ENCODE measurements at places on chromosomes 1 and 21.

- DNase-seq, result no peak
These were observed 6.4 kb downstream of the CRABP2 start for GRCh38 chr1:156698995-156699394.

DNA sequence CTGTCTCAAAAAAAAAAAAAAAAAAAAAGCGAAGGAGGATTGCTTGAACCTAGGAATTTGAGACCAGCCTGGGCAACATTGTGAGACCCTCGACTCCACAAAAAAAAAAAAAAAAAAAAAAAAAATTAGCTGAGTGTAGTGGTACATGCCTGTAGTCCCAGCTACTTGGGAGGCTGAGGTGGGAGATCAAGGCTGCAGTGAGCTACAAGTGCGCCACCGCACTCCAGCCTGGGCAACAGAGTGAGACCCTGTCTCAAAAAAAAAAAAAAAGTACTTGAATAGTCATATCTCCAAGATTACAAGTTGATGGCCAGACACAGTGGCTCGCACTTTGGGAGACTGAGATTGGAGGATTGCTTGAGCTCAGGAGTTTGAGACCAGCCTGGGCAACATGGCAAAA lies 27.4 kb downstream of the ENO1 start:
- DNase-seq, result no peak

- no peak for DNase-seq
These were observed 8.1 kb downstream of the CACNA1S start for GRCh38 chr1:201104141-201104540.

DNA sequence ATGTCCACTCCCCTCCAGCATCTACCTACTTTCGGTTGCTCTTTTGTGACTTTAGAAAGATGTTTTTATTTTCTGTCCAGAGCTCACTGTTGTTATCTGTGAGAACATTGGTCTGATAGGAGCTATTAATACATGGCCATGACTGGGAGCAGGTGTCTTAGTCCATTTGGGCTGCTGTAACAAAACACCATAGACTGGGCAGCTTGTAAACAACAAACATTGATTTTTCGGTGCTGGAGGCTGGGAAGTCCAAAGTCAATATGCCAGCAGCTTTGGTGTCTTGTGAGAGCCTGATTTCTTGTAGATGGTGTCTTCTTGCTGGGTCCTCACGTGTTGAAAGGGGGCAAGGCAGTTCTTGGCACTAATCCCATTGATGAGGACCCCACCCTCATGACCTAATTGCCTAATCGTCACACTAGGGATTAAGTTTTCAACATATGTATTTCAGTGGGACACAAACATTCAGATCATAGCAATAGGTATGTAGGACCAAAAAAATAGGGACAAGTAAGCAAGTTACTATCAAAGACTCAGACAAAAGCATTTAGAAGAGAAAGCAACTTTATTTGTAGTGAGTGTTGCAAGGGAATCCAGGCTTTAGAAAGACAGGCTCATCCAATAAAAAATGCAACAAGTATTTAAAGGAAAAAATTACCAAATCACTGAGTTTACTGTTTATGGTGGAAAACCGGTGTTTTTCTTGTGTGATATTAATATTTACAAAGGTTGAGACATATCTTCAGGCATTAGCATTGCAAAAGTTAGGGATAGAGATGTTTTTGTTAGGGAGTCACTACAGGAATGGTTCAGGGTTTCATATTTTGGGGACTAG lies 55.2 kb upstream of the WDR26 start:
- DNase-seq, result no peak

DNA sequence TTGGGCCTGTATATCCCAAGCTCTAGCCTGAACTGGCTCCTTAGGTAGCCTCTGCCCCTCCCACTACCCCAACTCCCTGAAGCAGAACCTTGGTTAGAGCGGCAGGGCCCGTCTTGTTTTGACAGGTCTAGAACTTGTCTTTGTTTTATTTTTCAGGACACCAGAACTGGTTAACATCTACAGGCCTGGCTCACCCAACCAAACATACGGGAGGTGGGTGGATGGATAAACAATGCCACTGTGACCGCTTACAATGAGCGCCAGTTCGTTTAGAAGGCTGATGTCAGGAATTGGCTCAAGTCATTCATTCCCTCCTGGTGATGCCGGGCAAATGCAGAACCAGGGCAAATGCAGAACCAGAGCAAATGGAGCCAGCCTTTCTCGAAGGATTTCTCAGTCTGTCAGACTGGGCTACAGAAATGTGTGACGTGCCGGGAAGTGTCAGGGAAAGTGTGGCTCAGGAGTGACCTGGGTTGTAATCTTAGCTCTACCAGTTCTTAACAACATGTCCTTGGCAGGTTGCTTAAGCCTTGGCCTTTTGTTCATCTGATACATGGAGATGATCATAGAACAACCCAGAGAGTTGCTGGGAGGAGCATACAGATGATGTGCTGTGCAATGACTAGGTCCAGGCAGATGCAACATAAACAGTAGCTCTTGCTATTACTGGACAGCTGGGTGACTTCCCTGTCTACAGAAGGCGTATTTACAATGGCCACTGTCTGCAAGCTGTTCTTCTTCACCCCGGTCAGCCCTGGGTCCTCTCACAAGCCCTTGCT lies 30.5 kb upstream of the BTG2 start:
- no peak for DNase-seq

GRCh38 chr1:201049248-201049831 lies 25.8 kb upstream of the KIF21B start:
- DNase-seq, result no peak

GRCh38 chr1:43781574-43781973 lies 74.2 kb downstream of the ST3GAL3 start:
- no peak for DNase-seq

GRCh38 chr1:41361495-41362356 lies 492 bp downstream of the FOXO6 start:
- DNase-seq, result no peak

Data from CD8-positive, alpha-beta T cell (primary cell).